ENCODE measurements at places on chromosomes 7 and 10. TPM values are rescaled to one million over a fixed set of nuclear protein-coding genes. Genes with fewer than 3 reads are reported as not detected.

DNA sequence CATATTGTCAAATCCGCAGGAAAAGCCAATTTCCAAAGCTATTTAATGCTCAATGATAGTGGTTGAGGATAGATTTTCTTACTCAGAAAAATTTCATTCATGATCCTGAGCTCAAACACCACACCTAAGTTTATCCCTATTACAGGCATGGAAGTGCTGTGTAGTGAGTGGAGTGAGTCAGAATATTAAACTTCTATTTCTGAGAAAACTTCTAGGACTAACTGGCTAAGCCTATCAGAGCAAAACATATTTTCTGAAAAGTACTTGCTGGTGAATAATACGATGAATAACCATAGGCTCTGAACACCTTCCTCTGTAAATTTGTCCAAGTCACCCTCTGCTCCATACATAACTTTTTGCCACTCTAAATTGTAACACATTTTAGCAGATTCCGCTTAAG lies 221.5 kb downstream of the SUGCT start:
- no peak for DNase-seq
- H3K4me3 ChIP-seq, result no peak overlapping the region
- no peak overlapping the region for H3K27ac ChIP-seq
- no peaks in the 10 kb centered on the region for H3K36me3 ChIP-seq
- H3K4me1 ChIP-seq, result no peaks in the 10 kb centered on the region

GRCh38 chr10:127228195-127228787 lies 31.9 kb upstream of the INSYN2A start:
- no peak overlapping the region for H3K4me3 ChIP-seq
- H3K4me1 ChIP-seq, result no peaks in the 10 kb centered on the region
- no peak overlapping the region for H3K27ac ChIP-seq
- peaks cover 10% of the 10 kb centered on the region for H3K27me3 ChIP-seq
- DNase-seq, result no peak
- H3K36me3 ChIP-seq, result no peaks in the 10 kb centered on the region

Gene ACBD7
- total RNA-seq, result 0.28 TPM

Gene PALD1
- total RNA-seq, result 0.13 TPM

All from T-cell (primary cell).